SK-N-DZ (cell line): ENCODE measurements at places on chromosomes 5 and 9.

GRCh38 chr5:108543486-108543885, 161.6 kb upstream of the FBXL17 start:
- DNase-seq: no peak

DNA sequence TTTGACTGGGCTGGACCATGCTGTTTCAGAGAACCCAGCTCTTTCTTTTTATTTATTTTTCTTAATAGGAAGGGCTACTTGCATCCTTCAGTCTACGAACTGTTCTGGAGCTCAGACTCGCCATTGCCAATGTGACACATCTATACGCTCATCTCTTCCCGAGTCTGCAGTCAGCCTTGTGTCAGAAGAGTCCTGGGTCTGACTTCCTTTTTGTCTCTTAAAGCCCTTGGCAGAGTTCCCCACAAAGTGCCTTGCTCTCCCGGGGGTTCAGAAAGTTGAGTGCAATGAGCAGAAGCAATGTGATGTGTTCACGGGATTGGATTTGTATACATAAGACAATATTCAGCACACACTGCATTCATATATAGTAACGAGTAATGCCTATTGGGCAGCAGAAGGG, 140.4 kb downstream of the ATPSCKMT start:
- no peak for DNase-seq

GRCh38 chr5:61333954-61334867, 2.2 kb downstream of the ZSWIM6 start:
- no peak for DNase-seq

DNA sequence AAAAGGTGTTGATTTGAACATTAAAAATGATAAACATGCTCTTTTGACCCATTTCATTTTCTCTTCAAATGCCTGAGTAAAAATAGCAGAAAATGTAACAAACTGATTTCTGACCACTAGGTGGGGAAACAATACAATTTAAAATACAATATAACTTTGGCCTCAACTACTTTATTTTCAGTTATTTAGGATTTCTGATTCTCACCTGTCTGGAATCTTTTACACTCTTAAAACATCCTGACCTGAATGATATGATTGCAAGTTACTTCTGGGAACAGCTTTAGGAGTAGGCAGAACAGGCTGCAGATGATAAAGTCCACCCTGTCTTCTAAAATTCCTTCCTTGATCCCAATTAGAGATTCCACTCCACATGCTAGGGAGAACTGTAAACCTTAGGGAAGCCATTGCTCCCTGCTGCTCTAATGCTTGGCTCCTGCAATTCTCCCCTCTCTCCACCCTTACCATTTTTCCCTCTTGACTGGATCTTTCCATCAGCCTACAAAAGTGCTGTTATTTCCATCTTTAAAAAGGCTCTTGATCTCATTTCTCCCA, 70.3 kb downstream of the FYB1 start:
- DNase-seq: no peak

DNA sequence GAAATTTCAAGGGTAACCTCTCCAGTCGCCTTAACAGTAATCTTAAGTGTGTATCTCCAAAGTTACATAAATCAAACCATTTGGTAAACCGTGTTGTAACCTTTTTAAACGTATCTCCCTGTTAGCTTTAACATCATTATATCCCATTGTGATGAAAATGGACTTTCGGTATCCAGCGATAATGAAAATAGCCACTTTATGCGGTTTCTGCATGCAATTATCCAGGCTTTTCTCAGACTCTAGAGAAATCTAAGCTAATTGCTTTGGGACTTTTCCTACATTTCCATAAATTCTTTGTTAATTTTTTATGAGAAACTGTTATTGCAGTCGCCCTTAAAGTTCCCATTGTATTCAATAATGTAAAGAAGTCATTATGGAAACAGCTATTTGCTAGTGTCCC, 170.7 kb downstream of the ZNF608 start:
- no peak for DNase-seq

GRCh38 chr9:34403554-34404380, 27.1 kb upstream of the MYORG start:
- peak; percentile 71 for DNase-seq

GRCh38 chr5:74945561-74946165, 79.5 kb upstream of the FAM169A start:
- DNase-seq: no peak

GRCh38 chr9:128245421-128246151, 30.2 kb downstream of the GOLGA2 start:
- DNase-seq: no peak

GRCh38 chr5:135008556-135008955, 25.5 kb downstream of the PITX1 start:
- no peak for DNase-seq

GRCh38 chr9:87663556-87663955, 62.4 kb upstream of the CTSL start:
- DNase-seq: no peak

DNA sequence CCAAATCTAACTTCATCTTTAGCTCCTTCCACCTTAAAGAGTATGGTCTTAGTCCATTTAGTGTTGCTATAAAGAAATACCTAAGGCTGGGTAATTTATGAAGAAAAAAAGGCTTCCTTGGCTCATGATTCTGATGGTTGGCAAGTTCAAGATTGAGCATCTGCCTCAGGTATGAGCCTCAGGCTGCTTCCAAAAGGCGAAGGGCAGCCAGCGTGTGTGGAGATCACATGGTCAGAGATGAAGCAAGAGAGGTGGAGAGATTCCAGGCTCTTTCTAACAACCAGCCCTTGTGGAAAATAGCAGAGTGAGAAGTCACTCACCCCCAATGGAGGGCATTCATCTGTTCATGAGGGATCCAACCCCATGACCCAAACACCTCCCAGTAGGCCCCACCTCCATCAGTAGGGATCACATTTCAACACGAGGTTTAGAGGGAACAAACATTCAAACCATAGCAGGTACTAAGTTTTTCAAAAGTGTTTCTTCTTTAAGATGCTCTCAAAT, 225.9 kb downstream of the SGCD start:
- no peak for DNase-seq

DNA sequence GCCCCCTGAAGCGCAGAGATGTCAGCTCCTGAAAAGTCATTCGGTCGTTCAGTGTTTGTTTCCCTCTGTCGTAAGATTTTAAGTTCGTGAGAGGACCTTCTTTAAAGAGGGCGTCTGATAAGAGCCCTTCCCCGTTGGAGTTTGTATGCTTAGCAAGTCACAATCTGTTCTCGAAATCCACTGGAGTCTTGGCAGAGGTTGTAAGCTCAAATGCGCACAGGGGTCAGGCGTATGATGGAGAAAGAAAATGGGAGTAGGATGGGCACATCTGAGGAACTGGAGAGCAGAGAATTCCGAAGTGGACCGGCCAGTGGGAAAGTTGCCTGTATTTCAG, 710 bp downstream of the HSD17B4 start:
- no peak for DNase-seq

GRCh38 chr5:141441571-141442170, 11.4 kb downstream of the PCDHGA12 start:
- no peak for DNase-seq

DNA sequence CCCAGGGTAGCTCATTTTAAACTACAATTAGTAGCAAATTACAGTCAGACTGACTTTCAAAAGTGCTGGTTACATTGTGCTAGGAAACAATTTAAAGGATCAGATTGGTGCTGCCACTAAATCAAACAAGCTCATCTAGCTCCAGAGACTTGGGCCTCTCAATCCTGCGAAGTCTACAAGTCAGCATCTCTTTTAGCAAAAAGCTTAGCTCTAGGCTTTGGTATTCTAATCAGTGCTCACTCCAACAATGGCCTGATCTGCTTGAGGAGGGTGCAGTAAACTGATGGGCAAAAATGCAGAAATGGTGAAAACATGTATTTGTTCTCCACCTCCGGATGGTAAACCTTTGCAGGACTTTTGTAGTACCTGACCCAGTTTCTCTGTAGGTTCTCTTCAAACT, 47.0 kb upstream of the SEMA6A start:
- no peak for DNase-seq

DNA sequence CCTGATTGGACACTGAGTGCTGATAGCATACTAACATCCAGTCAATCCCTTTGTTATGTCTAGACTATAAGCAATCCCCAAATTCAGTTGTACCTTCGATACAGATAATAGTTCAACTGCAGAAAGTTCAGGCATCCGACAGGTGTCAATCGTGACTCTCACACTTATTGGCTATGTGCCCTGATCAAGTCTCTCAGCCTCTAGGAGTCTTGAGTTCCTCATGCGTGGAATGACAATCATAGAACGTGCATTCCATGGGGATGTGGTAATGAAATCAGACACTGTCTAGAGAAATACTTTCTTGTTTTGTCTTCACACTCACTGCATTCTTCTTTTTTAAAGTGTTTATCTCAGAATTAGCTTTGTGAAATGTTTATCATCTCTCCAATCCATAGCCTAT, 4.8 kb downstream of the ANKRD34B start:
- no peak for DNase-seq

DNA sequence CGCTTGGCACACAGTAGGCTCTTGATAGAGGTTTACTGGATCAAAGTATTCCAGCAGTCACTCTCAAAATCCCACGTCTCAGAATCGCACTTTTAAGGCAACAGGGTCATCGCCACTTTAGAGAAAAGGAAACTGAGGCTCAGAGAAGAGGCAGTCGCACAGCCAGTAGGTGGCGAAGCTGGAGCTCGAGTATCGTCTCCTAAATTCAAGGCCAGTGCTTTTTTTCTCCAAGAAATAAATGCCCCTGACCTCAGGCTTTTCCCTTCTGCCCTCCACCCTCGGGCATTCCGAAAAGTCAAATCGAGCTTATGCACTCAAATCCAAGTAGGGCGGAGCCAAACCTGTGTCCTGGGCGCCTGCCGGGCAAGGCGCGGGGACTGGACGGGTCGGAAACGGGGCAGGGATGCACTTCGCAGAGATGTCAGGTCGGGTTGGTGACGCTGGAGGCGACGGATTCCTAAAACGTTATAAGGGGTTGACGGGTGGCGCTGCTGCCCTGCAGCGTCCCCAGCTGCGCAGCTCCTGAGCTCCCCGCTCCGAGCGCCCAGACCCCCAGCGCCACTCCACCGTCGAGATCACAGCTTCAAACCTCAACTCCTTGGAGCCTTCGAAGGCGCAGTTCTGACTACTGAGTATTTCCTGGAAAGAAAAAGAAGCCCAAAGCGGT, 4.7 kb upstream of the FOXB2 start:
- no peak for DNase-seq

DNA sequence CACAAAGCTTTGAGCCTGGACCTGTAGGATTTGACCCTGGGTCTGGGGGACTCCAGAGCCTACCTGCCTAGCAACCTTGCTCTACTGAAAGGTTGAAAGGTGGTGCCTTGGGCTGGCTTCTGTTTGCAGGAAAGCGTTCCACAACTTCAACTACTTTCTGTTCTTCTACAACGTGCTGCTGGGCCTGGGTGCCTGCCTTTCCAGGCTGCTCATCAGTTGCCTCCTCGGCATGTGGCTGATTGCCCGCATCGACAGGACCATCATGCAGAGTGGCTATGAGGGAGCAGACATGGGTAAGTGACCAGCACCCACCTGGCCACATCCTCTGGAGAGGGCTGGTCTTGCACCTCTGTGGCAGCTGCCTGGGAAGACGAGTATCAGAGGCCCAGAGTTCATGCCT, 13.6 kb upstream of the CCDC180 start:
- no peak for DNase-seq
